Right ventricle myocardium inferior (tissue), 1 donor: ENCODE measurements at places on chromosomes 7 and 10. TPM values are rescaled to one million over a fixed set of nuclear protein-coding genes. Genes with fewer than 3 reads are reported as not detected.

The SPDYE2 gene
- not detected for total RNA-seq

The CCDC172 gene
- total RNA-seq, result not detected

The ANK3 gene
- total RNA-seq, result 216 TPM

The IL15RA gene
- 11.6 TPM for total RNA-seq

The PSMA2 gene
- 81.7 TPM for total RNA-seq

DNA sequence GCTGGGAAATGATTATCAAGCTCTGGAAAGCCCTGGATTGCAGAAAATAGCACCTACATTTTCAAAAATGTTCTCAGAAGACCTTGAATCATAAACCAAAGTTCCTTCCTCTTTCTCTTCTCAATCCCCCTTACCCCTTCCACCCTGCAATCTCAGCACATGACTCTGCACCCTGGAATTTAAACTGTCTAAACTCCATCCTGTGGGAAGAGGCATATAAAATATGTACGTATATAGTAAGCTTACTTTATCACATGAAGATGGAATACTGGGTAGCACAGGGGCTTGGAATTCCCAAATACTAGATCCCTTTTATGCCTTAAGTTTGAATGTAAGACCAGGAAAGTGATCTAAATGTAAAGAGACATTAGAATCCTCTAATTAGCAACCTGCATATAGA lies 7.7 kb downstream of the AGMO start:
- no peak for DNase-seq

GRCh38 chr10:27618036-27618615 lies 114.0 kb downstream of the RAB18 start:
- DNase-seq, result no peak

DNA sequence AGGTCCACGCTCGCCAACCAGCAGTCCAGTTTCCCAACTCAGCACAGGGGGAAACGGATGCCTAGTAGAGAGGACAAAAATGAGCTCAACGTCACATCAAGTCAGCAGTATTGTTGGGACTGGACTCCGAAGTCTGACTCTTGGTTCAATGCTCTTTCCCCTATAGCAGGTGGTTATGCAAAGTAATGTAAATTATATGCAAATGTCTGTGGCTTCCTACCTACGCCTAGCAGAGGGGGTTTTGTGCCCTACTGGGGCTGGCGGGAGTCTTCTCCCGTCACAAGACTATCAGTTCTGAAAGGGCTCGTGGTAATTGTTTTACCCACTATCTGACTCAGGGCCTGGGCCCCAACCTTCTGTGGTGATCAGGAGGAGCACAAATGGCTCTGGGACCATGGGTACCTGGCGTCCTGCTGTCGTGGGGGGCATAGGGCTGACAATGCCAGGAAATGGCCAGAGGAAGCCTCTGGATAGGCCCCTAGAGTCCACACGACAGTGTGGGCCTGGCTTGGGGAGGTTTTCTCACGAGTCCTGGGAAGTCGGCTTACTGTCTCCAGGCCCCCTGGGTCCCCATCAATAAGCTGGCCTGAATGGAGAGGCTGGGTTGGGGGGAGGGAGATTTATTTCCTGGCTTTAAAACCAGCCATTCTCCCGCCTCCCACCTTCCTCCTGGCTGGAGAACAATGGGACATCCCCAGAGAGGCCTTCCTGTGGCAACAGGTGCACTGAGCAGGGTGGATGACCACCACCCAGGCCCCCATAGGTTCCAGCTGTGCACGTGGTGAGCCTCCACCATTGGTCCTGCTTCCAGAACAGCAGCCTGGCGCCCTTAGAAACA lies 41.8 kb downstream of the UNC5B start:
- DNase-seq, result no peak

- DNase-seq, result no peak
These were observed 29.2 kb downstream of the TFAM start for GRCh38 chr10:58414270-58415041.

GRCh38 chr7:34160261-34160752 lies 255.0 kb downstream of the BMPER start:
- DNase-seq, result no peak

- no peak for DNase-seq
These were observed 32.1 kb upstream of the ELAPOR2 start for GRCh38 chr7:87091487-87092066.

- DNase-seq, result no peak
These were observed 43.2 kb downstream of the ALDH18A1 start for GRCh38 chr10:95613330-95613729.

GRCh38 chr10:17814973-17815372 lies 5.8 kb downstream of the MRC1 start:
- no peak for DNase-seq
